ENCODE measurements at places on chromosomes 2 and 18. TPM values are rescaled to one million over a fixed set of nuclear protein-coding genes. Genes with fewer than 3 reads are reported as not detected.

GRCh38 chr2:83003555-83003954 is 1455.5 kb downstream of the SUCLG1 start:
- no peak for DNase-seq

DNA sequence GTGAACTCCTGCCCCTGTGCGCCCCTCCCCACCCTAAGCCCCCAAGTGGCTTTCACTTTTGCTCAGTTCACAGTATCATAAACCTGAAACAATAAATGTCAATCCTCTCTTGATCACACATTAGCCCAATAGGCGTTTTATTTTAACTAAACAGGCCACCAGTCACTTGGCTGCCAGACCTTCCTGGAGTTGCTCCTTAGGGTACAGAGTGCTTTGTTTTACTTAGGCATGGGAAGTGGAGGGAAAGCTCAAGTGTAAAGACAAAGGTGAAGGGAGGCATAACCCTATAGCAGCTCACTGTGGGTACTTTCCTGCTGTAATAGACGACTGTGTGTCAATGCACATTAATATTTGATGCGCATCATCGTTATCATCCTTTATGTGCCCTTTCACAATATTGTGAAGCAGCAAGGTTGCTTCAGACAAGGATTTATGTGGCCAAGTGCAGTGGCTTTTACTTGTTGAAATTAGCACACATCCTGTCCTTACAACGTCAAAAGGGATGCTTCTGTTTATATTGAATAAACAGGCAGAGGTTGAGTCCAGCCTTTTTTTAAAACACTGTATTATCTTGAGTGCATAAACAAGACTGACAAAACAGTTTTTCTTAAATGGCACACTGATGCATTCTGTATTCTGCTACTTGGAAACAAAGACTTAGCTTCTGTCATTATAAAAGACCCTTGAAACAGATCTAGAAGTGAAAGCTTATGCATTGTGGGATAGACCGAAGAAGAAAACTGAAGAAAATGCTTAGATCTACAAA is 168.5 kb downstream of the TMEFF2 start:
- DNase-seq, result no peak

DNA sequence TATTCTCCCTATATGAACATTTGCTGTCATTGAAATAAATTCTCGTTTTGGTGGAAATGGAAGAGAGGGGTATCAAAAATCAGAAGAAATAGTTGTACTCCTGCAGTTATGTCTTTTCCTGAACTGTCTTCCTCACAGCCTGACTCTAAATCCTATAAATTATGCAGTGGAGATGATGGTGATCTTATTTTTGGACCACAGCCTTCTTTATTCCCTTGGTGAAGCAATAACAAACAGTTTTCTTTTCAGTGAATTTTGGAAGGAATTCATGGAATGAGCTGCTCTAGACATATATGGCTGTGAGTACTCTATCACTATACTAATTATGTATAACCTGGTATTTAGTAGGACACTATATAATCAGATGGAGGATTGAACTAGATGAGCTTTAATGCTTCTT is 1.7 kb upstream of the SLC25A12 start:
- no peak for DNase-seq

LYPD1 gene
- 94.3 TPM for polyA plus RNA-seq

EGR4 gene
- not detected for polyA plus RNA-seq

CHRNG gene
- polyA plus RNA-seq, result 1.5 TPM

WDR54 gene
- polyA plus RNA-seq, result 38.8 TPM

TIA1 gene
- polyA plus RNA-seq, result 669 TPM

GLI2 gene
- 10.8 TPM for polyA plus RNA-seq

ALPP gene
- not detected for polyA plus RNA-seq

Measured in left kidney (tissue), 8 donors.